CD4-positive, alpha-beta T cell treated with Interferon alpha-2 for 1 hour (primary cell): ENCODE measurements at places on chromosomes 1 and 21.

DNA sequence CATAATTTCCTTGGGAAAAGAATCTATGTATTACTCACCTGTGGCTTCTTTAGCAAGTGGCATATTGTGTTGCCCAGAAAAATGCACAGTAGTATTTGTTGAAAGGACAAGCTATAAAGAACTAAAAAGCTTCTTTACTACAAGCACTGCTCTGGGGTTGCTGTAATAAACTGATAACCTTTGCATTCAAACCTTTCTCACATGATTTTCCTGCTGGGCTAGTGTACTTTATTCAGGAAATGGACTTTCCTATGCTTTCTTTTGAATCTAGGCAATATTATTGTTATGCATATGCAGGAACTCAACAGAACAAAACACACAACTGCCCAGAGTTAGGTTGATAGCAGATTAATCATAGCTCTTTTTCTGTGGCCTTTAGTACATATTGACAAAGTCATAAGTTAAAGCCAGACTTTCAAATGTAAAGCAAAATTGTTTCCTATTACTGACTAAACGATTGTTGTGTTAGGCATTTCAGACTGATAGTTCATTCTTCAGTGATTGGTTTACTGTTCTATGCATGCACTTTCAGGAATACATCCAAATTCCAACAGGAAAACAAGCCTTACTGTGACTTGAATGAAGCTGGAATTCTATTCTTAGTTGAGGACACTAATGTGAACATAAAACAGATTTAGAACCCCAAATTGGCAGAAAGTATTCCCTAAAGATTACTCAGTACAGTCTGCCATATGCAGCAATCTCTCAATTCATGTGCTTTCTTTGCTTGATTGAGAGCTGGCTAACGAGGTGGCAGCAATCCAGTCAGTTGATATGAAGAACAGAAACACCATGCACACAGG is 564.3 kb upstream of the NEGR1 start:
- DNase-seq = no peak

DNA sequence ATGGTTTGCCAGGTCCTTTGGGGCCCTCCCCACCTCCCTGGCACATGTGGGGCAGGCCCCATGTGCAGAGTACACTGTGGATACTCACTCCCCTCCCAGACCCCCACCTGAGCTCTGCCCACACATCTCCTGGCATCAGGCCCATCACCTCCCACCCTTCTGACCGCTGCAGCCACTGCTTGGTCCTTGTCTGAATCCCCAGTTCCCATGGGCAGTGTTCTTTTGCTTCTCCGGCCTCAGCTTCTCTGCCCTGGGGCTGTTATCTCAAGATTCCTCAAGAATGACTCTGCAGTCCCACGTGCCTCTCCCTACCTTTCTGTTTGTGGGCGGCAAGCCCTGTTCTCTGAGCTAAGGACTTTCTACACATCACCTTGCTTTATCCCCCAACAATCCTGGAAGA is 187.7 kb upstream of the EDN2 start:
- no peak for DNase-seq

DNA sequence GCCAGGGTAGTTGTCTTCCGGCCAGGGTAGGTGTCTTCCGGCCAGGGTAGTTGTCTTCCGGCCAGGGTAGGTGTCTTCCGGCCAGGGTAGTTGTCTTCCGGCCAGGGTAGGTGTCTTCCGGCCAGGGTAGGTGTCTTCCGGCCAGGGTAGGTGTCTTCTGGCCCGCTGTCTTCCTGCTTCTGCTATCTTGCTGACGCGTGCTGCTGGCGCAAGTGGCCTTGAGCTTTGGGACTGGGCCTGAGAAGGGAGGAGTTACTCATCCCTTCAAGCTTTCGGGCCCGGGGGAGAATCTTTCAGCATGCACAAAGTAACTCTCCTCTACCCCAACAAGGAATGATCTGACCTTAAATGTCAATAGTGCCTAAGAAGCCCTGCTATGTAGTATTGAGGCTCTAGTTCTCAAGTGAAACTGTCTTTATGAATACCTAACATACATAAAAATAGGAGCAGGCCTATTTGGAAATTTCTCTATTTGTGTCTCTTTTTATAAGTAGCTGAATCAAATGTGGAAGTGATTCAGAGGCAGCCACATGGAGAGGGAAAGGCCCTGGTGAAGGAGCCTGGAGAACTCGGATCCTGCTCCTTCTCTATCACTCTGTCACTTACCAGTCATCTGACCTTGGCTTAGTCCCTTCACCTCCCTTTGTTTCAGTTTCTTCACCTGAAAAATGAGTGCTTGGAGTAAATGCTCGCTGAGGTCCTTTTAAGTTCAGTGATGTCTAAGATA is 65.6 kb downstream of the RGL1 start:
- no peak for DNase-seq

DNA sequence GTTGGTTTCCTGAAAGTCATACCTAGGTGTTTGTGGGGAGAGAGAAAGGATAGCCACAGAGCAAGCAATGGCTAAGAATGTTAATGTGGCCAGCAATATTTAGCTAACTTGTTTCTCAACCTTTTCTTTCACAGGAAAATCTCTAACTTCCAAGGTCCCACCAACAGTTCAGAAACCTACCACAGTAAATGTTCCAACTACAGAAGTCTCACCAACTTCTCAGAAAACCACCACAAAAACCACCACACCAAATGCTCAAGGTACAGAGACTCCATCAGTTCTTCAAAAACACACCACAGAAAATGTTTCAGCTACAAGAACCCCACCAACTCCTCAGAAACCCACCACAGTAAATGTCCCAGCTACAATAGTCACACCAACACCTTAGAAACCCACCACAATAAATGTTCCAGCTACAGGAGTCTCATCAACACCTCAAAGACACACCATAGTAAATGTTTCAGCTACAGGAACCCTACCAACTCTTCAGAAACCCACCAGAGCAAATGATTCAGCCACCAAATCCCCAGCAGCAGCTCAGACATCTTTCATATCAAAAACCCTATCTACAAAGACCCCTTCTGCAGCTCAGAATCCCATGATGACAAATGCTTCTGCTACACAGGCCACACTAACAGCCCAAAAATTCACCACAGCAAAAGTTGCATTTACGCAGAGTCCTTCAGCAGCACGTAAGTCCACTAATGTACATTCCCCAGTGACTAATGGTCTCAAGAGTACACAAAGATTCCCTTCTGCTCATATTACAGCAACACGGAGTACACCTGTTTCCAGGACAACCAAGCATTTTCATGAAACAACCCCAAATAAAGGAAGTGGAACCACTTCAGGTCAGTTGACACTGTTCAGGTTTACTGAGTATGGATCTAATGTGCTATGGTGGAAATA is 15.3 kb downstream of the CD55 start:
- peak; percentile 81 for DNase-seq

GRCh38 chr1:24793447-24794129 is 48.3 kb downstream of the CLIC4 start:
- no peak for DNase-seq

DNA sequence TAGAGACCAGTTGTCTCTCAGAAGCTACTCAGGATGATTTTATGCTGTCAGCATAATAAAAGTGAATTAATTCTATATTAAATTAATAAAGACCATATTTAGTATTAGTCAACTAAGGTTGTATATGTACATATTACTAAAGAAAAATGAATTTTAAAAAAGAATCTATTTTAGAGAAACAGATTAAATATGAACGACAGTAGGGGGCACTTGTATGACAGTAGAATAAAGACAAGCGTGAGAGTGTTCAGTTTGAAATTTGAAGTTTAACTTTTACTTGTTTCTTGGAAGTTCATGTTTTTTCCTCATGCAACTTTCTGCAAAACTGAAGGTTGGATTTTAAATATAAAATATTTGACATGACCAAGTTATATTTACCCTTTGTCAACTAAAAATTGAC is 67.9 kb upstream of the MACF1 start:
- no peak for DNase-seq

- no peak for DNase-seq
These were observed at the start of gene BARHL2 for GRCh38 chr1:90716552-90717355. Gene BARHL2, minus strand, starts transcription at chr1:90717302. Its CDS starts 107 bp downstream, at chr1:90717195.

GRCh38 chr1:31846484-31846883 is 30.7 kb upstream of the SPOCD1 start:
- DNase-seq = no peak

DNA sequence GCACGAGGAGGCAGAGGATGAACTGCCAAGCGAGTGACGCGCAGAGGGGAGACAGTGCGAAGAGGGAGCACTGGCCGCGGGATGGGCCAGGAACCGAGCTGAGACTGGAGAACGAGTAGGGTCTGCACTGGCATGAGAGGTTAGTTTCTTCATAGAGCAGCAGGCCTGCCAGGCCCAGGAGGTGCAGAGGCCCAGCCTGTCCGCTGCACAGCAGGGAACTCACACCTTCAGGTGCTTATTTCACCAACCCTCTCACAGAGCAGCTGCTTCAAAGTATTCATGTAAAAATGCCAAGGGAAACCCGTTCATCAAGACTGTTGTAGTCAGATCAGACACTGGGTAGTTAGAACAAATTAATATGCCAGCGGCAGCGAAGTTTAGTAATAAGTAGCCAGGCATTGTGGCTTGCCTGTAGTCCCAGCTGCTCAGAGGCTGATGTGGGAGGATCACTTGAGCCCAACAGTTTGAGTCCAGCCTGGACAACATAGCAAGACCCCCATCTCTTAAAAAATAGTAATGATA is 144.5 kb downstream of the SLC45A1 start:
- no peak for DNase-seq

DNA sequence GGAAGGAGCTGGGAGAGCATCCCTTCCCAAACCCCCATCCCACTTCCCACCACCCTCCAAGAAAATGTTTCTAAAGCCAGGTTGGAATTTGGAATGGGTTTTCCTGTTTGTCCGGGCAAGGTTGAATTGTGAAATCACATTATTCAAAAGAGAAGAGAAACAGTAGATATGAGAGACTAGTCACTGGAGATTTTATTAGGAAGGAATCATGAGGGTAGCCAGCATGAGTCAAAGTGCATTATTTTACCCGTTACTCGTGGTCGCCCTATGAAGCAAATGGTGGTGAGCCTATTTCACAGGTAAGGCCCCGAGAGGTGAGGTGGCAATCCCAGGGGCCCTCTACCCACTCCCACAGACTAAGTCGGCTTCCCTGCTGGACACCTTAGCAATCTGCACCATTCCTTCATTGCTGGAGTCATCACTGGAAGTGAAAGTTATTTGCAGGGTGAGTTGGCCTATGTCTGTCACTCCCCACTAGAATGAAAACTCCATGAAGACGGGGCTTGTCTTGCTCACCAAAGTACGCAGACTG is 52.8 kb downstream of the TOMM20 start:
- no peak for DNase-seq

GRCh38 chr1:245546875-245547274 is 392.1 kb downstream of the KIF26B start:
- DNase-seq = no peak

DNA sequence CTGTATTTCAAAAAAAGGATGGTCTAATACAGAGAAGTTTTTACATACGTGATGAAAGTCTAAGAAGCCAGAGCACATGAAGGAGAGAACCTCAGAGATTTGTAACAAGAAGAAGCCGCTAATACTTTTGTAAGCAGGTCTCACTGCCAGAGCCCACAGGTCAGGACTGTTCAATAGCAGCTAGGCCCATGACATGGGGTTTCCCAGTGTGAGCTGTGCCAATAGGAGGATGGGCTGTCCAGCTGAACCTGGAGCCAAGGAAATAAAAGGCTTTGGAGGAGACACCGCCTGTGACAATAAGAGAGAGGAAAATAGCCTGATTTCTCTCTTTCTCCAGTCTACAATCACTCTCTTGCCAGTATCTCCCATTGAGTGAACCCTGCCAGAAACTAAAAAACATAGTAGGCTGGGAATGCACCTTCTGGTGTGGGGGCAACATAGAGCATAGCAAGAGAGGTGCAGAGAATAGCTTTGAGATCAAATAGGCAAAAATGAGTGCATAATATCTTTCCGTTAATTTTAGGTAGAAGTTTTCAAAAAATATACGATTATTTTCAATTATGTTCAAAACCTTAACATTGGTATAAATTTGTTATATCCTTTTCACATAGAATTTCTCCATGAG is 360.3 kb downstream of the NEGR1 start:
- no peak for DNase-seq

DNA sequence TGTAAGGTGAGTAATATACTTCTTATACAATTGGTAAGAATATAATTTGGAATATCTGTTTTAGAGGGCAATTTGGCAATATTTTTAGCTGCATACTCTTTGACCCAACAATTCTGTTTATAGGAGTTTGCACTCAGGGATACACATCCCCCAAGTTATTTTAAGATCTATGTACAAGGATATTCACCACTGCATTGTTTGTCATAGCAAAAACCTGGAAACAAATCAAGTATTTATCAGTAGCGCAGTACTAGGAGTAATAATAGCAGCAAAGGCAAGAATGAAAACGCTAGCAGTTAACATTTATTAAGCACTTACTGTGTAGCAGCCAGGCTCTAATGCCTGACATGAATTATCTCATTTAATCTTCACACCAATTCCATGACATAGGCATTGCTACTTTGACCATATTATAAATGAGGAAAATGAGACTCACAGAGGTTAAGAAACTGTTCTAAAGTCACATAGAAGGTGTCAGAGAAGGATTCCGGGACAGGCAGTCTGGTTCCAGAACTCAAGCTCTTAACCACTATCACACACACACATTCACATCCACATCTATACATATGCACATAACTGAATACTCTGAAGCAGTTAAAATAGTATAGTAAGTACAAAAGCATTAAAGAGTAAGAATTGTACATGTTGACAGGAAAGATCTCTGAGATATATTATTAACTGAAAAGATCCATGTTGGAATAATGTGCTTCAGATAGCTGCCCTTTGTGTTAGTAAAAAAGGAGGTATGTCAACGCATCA is 30.6 kb downstream of the PHC2 start:
- no peak for DNase-seq

DNA sequence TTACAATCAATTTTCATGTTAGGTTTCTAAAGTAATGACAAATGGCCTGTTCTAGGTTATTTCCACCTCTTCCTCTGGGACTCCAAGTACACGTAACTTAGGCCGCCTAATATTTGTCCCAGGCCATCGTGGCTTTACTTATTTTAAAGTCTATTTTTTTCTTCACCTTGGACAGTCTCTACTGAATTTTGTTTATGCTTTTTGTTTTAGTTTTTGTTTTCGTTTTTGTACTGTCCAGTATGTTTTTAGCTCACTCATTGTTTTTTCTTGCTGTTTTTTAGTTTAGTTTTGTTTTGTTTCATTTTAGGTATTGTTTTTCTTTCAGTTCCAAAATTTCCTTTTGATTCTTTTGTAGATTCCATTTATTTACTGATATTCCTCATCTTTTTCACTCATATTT is 187.7 kb upstream of the RNPC3 start:
- DNase-seq = no peak

DNA sequence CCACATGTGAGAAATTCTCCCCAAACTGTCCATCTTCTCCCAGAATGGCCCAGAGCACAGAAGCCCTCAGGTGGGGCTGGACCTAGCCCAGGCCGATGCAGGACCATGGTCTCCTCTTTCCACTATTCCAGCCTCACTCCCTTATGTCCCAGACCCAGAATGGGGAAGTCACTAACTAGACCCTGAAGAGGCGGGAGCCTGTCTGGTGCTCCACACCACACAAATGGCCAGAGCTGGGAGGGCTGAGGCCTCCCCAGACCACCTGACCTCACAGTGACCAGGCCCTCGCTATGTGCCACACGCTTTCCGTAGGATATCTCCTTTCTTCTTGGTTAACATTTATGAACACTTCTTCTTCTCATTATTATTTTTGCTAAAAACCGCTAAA is 54.9 kb upstream of the EDN2 start:
- DNase-seq = no peak
